ENCODE measurements at places on chromosomes 16 and 17. TPM values are rescaled to one million over a fixed set of nuclear protein-coding genes. Genes with fewer than 3 reads are reported as not detected.

LYZL6 gene
- total RNA-seq = not detected

DNA sequence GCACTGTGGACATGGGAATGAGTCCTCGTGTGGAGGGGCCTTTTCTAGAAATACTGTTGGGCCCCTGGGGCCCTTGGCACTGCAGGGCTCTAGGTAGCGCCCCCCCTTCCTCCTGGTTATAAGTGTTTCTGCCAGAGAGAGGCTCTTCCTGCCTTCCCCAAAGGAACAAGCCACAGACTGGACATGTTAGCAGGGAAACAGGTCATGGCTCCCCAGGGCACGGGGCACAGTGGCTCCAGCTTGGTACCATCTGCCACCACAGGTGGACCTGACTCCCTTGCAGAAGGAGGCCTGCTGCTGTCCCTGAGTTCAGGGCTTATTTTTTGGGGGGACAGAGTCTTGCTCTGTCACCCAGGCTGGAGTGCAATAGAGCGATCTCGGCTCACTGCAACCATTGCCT lies 8.8 kb downstream of the PDK2 start:
- DNase-seq = no peak

SSTR5 gene
- 25.8 TPM for total RNA-seq

DNA sequence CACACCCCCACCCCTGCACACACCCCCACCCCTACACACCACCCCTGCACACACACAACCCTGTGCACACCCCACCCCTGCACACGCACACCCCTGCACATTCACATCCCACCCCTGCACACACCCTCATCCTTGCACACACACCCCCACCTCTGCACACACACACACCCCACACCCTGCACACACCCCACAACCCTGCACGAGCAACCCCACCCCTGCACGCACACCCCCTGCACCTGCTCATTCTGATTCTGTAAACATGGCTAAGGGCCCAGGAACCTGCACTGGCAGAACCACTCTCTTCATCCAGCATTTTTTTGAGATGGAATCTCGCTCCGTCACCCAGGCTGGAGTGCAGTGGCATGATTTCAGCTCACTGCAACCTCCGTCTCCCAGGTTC lies 18.1 kb downstream of the CHMP1A start:
- no peak for DNase-seq

SLC13A2 gene
- total RNA-seq = not detected

NT5C3B gene
- total RNA-seq = 19.3 TPM

- DNase-seq = peak; percentile 48
Measured at GRCh38 chr16:426115-426905, 861 bp downstream of the RAB11FIP3 start.
